ENCODE measurements at places on chromosomes 7 and 10.

DNA sequence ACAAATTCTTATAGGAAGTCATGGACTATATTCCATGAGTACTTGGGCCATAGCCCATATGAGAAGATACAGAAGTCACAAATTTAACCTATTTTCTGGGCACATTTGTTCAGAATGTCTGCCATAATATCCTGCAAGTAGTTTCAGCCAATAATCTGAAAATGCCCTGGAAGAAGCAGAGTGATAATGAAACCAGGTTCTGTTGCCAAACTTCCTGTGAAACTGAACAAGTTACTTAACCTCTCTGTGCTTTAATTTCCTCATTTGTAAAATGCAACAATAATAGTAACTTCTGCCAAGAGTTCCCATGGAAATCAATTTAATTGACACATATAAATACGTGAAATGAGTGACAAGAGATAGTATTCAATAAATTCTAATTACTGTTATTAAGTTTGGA is 88.8 kb downstream of the SEMA3C start:
- DNase-seq: no peak

DNA sequence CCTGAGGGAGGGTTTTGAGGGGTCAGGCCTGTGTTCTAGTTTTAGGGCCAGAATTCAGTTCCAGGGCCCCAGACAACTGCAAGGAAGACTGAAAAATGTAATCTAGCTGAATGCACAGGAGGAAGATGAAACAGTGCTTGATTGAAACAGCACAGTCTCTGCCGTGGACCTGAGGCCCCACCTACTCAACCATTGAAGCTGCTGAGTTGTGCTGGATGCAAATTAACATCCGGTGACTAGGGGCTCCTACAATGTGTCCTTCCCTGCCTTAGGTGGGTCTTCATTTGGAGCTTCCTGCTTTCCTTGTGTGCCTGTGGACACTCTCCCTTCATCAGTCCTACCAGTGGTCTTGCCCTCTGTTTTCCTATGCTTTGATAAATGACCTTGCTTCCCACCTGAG is 5.7 kb downstream of the GLRX3 start:
- DNase-seq: no peak

GRCh38 chr7:128388145-128388485 is 21.7 kb downstream of the IMPDH1 start:
- no peak for DNase-seq

- no peak for DNase-seq
These were observed 207.1 kb downstream of the TRIL start for GRCh38 chr7:28750981-28751380.
